Hematopoietic multipotent progenitor cell treated with erythropoietin and hydrocortisone succinate and interleukin-3 and kit ligand, for 17 days (in vitro differentiated cells): ENCODE measurements at places on chromosomes 7 and 10.

GRCh38 chr10:88888810-88889445, 8.9 kb downstream of the STAMBPL1 start:
- DNase-seq: no peak

- no peak for DNase-seq
Measured at GRCh38 chr7:85215098-85215497, 28.2 kb upstream of the SEMA3D start.

- no peak for DNase-seq
Measured at GRCh38 chr7:27405780-27406179, 163.2 kb downstream of the EVX1 start.

- DNase-seq: no peak
Measured at GRCh38 chr7:47572094-47572445, 9.8 kb downstream of the TNS3 start.

DNA sequence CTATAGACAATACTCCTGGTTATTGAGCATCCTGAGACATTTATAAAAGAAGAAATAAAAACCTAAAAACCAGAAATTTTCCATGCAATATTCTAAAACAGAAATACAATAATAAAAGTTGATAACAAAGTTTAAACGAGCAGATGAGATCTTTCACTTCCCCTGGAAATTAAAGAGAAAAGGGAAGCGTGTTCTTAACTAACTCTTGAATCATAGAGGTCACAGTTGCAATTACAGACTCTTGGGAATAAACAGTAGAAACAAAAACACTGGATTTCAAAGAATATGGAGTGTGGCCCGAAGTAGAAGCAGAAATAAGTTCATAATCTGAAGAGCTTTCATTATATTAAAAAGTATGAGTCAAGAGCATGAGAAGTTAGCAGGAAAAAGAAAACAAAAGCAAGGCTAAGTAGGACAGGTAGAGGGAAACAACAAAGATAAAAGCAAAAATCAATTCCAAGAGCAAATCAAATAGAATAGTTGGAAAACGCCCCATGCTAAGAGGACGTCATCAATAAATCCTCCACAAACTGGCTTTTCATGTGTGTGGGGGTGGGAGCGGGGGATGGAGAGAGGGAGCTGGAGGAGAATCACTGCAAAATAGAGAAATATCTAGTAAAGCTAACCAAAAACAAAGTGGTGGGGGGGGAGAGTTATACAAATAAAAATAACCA, 55.2 kb upstream of the C10orf71 start:
- DNase-seq: no peak

DNA sequence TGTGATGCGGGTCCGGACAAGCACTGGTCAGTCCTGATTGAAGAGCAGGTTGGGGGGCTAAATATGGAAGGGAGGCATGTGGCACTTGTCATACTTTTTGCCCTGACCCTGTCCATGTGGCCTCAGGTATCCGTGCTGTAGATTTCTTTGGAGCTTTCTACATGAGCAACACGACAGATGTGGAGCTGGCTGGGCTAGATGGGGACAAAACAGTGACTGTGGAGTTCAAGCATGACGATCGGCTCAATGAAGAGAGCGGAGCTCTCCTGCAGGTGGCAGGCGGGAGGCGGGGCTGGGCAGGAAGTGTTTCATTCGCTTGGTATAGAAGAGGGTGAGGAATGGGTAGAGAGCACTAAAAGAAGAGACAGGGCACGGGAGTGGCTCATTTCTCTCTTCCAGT, 13.0 kb upstream of the CHCHD1 start:
- no peak for DNase-seq

- no peak for DNase-seq
Measured at GRCh38 chr10:130301021-130301892, 165.1 kb downstream of the GLRX3 start.

GRCh38 chr10:43843321-43844101, 194.8 kb upstream of the ZNF32 start:
- no peak for DNase-seq

- no peak for DNase-seq
Measured at GRCh38 chr7:87774690-87775089, 101.5 kb downstream of the SLC25A40 start.

- DNase-seq: no peak
Measured at GRCh38 chr10:129900825-129901224, 63.2 kb downstream of the EBF3 start.

DNA sequence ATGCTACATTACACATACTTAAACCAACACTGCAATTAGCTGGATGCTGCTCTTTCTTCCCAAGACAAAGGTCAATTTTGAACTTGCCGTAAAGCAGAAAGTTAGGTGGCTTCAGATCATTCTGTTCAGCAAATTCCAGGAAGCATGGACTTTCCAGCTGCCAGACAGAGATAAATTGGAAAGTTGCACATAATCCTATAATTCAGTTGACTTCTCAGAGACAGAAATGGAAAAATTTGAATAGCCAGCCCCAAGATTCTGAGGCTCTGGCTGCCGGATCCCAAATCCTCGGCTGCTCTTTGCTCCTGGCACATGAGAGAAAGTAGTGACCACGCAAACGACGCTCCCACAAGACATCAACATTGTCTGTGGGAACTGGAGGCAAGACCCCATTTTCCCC, 105.0 kb upstream of the VIPR2 start:
- no peak for DNase-seq

DNA sequence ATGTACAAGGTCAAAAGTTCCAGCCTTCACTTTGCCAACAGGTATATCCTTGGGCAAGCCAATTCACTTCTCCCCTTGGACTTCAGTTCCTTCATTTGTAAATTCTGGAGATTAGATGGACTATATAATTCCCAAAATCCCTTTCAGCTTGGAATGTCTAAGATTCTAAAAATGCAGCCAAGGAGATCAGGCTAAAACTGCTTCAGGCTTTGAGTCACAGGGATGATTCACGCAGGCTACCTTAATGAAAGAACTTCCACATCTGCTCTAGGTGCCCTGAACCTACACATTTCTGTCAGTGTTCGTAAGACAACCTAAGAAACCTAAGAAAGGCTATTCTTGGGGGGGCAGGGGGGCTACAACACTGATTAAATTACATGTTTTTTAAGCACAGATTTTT, 7.1 kb downstream of the CPVL start:
- no peak for DNase-seq

- peak; percentile 27 for DNase-seq
Measured at GRCh38 chr10:74103560-74104258, 46.9 kb downstream of the AP3M1 start.

DNA sequence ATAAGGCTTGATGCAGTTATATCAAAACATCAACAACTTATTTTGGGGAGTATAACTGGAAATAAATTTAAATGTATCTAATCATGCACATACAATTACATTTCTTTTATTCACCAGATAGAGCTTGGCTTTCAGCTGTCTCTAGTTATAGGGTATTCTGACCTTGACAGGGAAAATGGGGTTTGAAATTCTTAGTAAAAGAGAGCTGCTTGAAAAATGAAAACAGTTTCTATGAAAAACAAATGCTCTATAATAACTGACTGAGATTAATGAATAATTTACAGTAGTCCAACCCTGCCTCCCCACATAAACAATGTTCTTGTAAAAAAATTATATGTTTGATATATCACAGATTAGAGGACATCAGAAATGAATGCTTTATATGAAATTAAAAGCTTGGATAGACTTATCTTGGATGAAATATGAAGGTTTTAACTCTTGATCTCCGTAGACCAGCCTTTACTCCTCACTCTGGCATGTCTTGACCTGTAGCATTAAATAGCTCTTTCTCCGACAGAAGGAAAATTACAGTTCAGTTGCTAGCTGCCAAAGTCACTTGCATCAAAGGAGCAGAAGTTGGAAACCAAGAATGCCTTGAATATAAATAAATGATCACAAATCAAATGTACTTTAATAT, 32.1 kb downstream of the VWC2 start:
- no peak for DNase-seq

- DNase-seq: no peak
Measured at GRCh38 chr7:30921540-30922401, 10.1 kb downstream of the AQP1 start.

DNA sequence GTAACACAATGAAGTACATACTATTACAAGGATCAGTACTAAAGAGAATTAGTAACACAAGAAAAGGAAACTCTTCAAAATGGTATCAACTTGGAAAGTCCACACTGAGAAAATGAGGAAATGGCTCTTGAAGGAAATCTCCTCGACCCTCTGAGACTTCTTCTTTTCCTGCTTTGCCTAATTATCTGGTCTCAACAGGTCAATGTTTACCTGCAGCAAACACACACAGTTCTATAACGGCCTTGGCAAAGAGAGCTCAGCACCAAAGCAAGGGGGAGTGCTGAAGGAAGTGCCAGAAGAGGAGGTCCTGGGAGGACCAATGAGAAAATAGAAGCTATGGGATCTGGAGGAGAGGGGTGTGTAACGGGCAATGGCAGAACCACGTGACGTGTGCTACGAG, 21.9 kb downstream of the CHCHD3 start:
- DNase-seq: no peak

DNA sequence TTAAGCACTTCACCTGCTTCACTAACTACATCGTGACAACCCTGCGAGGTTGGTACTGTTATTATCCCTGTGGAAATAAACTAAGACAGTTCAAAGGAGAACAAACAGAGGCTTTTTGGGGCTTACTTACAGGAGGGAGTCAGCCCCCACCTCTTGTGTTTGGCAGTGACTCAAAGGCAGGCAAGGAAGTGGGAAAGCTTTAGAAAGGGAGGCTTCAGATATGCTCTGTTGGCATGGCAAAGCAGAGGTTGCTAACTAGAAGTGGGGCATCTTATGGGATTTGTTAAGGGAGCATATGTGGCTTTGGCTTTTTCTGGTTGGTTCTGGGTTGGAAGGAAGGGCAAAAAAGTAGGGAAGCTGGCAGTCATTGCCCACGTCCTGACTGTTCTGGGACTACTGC, 84.8 kb upstream of the AOAH start:
- DNase-seq: no peak

DNA sequence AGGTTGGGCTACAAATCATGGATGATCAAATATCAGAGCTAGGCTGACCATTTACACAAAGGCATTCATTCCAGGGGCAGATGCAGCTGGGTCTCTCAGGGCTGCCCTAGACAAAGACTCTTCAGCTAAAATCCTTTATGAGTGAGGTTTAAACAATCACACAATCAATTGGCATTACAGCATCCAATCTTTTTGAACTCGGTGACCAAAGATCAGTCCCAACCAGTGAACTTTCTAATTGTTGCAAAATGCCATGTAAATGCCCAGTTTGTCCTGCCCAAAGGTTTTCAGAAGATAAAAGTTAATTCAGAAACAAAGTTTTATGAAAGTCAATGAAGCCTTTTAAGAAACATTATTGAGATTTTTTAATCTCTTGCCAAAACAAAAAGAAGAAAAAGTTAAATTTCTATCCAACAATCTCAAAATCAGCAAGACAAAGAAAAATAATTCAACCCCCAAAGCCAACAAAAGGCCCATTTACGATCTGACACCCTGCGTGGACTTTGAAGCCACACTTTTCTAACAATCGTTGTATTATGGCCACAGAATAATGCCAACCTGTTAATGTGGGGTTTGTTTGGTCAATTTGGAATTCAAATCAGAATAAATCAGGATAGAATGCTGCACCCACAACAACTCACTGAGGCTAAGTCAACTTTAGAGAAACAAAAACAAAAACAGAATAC, 40.9 kb downstream of the GPR37 start:
- DNase-seq: no peak
